ENCODE measurements at places on chromosomes 5 and 9.

- DNase-seq: no peak
Observed at GRCh38 chr9:126230692-126231091, 95.9 kb upstream of the MVB12B start.

- no peak for DNase-seq
Observed at GRCh38 chr5:146623666-146624065, 107.7 kb upstream of the GPR151 start.

- DNase-seq: no peak
Observed at GRCh38 chr5:53246042-53246836, 136.7 kb upstream of the MOCS2 start.

DNA sequence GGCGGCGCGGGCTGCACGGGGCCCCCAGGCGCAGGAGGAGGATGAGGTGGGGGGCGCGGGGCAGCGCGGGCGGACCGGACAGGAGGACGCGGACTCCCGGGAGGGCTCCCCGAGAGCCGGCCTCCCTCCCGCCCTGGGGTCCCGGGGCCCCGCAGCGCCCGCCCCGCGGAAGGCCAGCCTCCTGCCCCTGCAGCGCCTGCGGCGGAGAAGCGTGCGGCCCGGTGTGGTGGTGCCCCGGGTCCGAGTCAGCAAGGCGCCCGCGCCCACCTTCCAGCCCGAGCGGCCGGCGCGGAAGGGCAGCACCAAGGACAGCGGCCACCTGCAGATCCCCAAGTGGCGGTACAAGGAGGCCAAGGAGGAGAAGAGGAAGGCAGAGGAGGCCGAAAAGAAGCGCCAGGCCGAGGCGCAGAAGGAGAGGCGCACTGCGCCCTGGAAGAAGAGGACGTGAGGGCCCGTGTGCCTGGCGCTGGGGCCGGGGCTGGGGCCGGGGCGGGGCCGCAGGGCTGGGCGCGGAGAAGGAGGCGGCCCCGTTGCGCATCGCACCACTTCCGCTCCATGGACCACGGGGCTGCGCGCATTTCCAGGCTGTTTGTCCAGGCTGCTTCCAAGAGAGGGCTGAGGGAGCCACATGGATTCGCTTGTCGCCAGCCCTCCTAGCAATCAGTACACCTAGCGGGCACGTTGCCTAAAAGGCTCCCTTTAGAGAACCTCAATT, 86.0 kb downstream of the ANKRD33B start:
- no peak for DNase-seq

- DNase-seq: no peak
Observed at GRCh38 chr5:175230299-175230698, 213.7 kb downstream of the DRD1 start.

DNA sequence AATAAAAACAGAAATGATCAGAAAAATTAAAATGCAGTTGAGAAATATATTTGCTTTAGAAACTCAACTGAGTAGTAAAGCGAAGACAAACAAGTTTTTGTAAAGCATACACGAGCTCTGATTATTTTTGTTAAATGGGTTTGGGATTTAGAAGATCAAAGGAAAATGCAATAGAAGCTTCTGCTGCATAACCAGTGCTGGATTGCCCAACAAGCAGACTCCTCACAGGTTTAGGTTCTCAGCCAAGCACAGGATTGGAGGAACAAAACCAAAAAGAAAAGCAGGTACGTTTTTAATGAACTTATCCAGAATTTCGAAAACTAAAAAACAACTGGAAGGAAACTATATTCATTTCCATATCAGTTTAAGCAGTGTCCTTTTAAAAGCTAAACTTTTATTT, 423.8 kb downstream of the TMEM161B start:
- no peak for DNase-seq

GRCh38 chr9:16207161-16207560, 654.3 kb downstream of the CCDC171 start:
- no peak for DNase-seq

DNA sequence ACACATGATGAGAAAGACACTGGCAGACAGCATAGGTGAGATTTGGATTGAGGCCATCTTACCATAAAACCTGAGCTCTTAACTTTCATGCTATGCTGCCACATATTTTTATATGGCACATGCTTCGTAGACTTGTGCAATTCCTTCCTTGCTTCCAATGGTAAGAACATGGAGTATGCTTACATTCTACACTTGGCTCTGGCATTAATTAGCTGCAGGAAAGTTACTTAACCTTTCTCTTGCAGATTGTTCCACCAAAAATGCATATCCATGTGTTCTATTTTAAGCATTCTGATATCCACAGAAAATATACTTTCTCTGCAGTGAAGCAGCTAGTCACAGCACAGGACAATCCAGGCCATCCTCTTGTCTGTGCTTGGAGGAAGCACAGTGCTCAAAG, 119.4 kb downstream of the MPDZ start:
- DNase-seq: no peak

- DNase-seq: no peak
Observed at GRCh38 chr9:117304549-117304948, 110.3 kb downstream of the ASTN2 start.

GRCh38 chr9:114166614-114167572, 11.6 kb downstream of the COL27A1 start:
- DNase-seq: no peak

DNA sequence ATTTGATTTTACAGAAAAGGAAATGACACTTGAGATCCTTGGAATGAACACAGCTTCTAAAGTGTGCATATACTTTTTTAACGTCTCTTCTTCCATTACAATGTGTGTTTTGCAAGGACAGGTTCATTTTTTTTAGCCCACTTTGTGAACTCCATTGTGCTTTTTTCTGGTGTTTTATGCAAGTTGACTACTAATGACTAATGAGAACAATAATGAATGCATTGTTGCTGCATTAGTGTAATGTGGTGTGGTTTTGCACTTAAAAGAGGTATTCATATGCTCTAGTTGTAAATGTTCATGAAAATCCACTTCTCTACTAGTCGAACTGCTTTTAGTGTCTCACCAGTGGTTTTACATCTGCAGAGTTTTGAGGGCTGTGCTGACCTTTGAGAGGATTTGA, 93.6 kb downstream of the UHRF2 start:
- DNase-seq: no peak

GRCh38 chr5:151911011-151911410, 13.6 kb downstream of the GLRA1 start:
- DNase-seq: no peak

DNA sequence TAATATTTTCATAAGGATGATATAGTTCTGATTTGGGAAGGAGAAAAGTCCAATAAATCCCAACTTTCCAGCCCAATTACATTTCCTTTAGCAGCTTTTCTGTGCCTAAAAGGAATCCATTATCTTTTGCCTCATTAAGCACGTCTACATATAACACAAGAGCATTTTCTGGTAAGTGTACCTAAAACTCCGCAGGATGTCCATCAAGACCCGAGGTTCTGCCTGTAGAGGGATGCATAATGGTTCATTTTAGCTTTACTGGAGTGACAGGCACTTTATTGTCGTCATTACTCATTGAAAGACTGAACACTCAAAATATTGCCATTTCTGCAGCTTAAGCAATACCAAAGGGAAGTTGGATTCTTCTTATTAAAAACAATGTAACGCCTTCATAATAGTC, 669.0 kb downstream of the PRELID2 start:
- DNase-seq: no peak

- DNase-seq: no peak
Observed at GRCh38 chr5:82911910-82912309, 165.3 kb downstream of the TMEM167A start.

DNA sequence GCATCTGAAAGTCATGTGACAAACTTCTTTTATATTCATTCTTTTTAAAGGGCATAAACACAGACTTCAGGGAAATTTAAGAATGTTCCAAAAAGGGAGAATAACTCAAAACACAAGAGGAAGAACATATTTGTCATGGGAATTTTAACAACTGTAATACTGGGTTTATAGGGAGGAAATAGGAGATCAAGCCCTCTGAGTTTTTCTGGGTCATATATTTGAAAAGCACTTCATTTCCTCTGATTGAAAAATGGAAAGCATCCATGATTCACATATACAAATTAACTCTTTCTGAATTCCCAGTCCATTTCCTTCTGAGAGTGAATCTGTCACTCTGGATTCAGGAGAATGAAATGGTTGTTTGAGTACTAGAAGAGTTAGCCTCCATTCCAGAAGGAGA, 26.8 kb downstream of the LURAP1L start:
- no peak for DNase-seq

DNA sequence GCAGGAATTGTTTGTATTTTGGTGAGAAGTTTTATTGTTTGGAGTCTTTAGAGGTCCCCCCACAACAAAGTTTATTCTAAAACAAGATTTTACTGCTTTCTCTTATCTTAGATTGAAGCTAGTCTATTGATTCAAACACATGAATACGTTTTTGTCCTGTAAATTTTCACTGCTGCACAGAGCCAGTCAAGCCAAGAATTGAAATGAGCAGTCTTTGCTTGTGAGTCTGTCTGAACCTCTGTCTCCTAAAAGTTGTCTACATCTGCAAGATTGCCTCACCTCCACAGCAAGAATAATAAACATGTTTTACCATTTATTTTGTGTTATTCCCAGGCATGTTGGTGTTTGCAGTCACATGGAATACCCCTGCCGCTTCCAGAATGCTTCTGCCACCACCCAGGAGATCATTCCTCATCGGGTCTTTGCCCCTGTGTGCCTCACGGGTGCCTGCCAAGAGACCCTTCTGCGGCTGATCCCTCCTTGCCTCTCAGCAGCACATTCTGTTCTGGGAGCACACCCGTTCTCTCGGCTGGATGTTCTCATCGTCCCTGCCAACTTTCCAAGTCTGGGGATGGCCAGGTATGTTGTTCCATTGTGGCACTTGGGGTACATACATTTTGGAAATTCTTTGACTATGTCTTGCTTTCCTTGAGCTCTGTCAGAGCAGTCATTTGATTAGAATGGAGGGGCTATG, 74.1 kb downstream of the AOPEP start:
- DNase-seq: no peak

DNA sequence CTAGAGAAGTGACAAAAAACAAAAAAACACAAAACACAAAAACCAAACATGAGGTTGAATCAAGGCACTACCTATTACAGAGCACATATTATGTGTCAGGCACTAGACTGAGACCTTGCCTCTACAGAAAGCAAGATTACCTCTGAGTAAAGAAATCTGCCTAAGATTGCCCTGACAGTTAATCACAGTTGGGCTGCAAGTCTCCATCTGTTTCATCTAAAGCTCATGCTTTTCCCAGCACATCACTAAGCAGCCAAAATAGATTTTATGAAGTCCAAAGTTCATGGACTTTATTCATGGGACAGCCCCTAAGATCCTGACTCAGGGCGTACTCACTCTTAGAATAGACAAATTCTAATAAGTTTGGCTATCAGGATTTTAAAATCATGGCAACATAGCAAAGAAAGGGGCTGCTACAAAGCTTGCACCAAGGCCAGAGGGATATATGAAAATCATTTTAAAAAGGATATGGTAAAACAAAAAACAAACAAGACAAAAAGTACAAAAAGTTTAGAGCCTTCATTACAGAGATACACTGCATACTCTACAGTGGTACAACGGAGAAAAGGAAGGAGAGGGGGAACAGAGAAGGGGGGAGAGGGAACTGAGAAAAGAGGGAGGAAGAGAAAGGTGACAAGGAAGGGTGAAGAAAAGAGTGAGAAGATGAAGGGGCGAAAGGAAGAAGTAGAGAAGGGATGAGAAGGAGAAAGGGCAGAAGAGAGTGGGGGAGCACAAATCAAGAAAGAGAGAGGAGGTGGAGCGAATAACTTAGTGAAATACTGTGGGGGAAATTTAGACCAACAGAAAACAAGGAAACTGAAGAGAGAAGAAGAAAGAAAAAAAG, 58.2 kb downstream of the RICTOR start:
- no peak for DNase-seq

GRCh38 chr5:93600409-93601070, 17.5 kb downstream of the NR2F1 start:
- no peak for DNase-seq

- DNase-seq: no peak
Observed at GRCh38 chr5:41148448-41148847, 64.9 kb downstream of the C6 start.

DNA sequence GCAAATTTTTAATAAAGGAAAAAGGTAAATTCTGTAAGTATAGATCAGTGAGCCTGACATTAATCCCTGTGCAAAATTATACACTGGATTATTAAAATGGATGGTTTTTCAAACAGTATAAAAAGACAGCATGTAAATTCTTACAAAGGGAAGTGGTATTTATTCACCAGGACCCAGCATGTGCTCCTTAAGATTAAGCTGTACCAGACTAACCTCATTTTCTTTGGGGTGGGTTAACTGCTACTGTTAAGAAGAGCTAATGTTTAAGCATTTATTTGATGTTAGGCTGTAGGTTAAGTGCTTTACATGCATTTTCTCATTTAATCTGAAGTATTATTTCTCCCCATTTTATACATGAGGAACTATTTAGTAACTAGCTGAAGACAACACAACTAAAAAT, 60.3 kb upstream of the RFX3 start:
- no peak for DNase-seq

- DNase-seq: no peak
Observed at GRCh38 chr9:110116543-110116885, 91.4 kb downstream of the C9orf152 start.

DNA sequence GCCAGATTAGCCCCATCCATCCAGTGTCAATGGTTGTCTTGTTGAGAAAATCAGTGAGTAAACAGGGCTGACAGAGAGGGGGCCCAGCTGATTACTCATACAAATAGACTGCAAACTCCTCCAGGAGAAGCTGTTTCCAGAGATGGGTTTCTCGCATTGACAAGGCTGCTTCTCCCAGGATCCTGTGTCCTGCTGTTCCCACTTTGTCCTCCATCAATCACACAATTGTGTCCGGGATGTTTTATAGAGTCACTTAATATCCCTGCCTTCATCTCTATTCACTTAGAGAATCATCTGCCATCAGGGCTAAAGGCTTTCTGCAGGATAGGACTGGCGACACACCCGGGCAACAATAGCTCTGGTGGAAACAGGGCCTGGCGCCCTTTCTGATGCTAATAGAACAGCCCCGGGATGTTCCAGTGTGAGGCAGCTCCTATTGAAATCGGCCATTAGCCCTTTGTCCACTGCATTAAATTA, 71.7 kb upstream of the TBCA start:
- no peak for DNase-seq

DNA sequence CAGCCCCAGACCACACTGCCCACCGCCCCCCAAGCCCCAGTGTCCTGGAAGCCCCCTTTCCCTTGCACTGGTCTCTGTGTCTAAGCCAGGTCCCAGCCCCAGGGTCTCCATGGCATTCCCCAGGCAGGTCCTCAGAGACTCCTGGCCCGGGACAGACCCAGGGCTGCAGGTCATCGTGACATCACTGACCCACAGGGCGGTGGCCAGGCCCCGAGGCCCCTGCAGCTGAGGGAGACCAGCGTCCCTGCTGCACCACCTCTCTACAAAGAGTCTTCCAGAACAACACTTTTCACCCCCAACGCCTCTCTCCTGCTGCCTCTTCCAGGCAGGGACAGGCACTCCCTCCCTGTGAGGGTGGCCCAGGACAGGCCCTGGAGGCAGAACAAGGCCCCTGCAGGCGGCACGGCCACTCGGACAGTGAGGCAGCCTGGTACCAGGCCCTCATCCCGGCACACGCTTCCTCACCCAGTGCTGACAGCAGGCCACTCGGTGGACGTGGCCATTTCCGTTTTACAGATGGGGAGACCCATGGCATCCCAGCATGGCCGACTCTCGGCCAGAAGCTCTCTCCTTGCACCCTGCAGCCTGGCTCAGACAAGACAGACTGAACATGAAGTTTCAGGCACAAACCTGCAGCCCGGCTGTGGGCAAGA, 136.4 kb downstream of the ADAMTS2 start:
- DNase-seq: no peak
